WERI-Rb-1 (cell line): ENCODE measurements at places on chromosomes 5 and 9.

DNA sequence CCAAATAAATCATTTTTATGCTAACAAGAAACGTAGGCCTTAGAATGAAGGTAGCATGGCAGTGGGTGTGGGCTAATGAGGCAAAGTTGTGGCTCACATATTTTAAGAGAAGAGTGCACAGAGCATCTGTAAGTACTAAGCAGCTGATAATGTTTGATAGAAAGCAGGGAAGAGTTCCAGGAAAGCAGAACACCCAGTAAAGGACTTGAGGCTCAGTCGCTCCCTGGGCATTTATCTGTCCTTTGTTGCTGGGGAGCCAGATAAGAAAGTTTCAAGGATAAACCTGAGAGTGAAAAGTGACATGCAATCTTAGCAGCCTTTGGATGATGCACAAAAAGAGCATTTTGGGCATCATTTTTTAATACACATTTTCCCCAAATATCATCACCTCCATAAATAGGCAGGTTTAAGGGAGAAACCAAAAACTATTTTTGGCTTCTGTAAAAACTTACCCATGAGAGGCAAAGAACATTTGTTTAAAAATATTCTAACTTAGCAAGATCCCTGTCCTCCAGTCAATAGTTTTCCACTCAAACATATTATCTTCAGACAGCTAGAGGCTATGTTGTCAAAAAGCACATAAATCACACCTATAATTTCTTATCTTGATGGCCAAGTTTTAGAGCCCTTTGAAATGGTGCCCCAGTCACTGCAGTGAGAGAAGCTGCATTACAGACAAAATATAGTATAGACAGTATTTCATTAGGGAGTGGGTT, 3.4 kb downstream of the FREM1 start:
- DNase-seq = no peak

- DNase-seq = no peak
Observed at GRCh38 chr5:159933531-159934485, 17.5 kb downstream of the ADRA1B start.

DNA sequence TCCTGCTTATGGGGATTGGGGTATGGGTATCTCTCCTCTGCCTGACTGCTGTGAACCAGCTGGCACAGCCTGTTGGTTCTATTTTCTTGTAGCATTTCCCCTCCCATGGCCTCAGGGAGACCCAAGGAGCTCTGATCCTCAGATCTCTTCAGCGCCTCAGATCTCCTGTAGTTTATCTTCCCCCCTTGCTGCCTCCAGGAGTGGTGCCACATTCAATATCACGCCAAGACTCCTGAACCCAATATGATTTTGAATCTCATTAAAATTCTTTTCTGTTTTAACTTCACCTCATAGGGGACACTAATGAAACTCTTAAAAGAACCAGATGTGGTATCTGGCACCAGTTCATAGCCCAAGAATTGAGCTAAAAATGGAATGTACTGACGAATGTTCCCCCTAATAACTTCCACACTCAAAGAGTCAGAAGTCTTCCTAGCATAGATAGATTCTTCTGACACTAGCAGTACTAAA, 59.6 kb upstream of the LIFR start:
- DNase-seq = no peak

DNA sequence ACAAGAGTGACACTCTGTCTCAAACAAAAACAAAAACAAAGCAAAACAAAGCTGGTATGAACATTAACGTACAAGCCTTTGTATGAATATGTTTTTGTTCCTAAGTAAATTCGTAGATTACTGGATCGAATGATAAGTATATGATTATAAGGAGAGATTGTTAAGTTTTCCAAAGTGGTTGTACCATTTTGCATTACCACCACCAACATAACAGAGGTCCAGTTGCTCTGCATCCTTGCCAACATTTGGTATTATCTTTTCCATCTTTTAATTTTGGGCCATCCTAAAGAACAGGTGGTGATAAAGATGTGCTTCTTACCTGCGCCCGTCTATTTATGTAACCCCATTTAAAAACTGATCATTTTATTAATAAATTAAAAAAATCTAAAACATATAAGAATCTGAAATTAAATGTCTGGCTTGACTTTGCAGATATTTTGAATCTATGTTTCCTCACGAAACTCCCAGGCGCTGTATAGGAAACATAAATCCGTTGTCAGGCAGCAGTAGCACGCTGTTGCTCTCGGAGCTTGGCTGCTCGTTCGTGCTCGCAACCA, 593 bp upstream of the NAA35 start:
- no peak for DNase-seq

GRCh38 chr9:105466898-105467455, 19.1 kb downstream of the FSD1L start:
- DNase-seq = no peak

- DNase-seq = no peak
Observed at GRCh38 chr5:10620346-10620745, 56.5 kb downstream of the ANKRD33B start.

DNA sequence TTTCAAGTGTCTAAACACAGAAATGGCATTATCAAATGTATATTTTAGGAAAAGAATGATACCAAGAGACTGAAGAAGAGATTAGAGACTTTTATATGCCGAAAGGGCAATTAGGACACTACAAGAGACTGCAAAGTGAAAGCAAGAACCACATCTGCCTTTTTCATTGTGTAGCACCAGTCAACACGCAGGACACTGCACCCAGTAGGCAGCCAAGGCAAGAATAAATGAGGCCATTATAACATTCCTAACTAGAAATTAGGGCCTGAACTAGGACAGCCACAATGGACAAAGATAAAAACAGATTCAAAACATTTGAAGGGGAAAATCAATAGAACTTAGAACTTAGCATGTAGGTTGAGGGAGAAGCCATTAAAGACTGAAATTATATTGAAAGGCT, 10.8 kb downstream of the CETN3 start:
- no peak for DNase-seq
